ENCODE measurements at places on chromosomes 7 and 10.

DNA sequence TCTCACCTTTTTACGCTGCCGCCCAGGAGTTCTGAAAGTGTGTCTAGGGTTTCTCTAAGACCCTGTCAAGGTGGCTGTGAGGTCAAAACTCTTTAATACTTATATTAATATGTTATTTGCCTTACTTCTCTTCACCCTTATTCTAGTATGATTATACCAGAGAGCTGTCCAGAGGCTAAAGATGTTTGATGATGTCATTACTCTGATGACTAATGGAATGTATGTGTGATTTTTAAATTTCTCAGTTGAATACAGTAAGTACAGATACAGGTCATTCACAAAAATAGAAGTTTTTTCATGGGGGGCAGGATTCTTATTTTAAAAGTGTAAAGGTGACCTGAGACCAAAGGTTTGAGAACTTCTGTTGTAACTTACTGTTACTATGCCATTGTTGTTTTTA, 150.6 kb upstream of the FOXP2 start:
- DNase-seq, result no peak

- no peak for DNase-seq
Observed at GRCh38 chr7:108322925-108323832, 133.1 kb downstream of the NRCAM start.

DNA sequence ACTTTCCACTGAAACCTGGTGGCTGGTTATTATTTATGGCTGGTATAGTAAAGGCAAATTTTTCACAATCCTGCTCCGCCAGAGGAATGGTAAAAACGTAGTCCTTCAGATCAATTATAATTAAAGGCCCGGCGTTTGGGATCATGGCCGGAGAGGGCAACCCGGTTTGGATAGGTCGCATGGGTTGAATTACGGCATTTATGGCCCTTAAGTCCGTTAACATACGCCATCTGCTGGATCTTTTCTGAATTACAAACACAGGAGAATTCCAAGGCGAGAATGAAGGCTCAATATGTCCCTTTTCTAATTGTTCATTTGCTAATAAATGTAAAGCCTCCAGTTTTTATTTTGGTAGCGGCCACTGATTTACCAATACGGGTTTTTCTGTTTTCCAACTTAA, 11.3 kb upstream of the TAS2R3 start:
- DNase-seq, result no peak

GRCh38 chr7:68476966-68477365, 1121.3 kb upstream of the AUTS2 start:
- no peak for DNase-seq

DNA sequence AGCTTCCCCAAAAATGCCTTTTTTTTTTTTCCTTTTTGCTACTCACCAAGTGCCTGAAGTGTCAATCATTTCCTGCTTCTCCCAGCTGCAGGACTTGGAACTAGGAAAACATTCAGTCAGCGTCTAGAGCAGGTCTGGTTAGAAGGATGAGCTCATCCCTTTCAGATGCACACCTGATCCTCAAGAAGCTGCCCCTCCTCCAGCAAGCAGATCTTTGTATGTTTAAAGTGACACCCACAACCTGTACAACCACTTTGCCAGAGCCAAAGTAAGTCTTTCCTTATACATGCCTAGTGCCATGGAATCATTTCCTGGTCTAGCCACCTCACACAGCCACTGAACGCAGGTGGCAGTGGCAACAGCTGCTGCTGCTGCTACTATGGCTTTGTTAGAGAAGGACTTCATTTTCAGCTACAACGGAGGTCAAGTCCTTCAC, 10.4 kb upstream of the USP54 start:
- no peak for DNase-seq

GRCh38 chr7:46218461-46219200, 297.6 kb upstream of the IGFBP3 start:
- DNase-seq, result no peak

DNA sequence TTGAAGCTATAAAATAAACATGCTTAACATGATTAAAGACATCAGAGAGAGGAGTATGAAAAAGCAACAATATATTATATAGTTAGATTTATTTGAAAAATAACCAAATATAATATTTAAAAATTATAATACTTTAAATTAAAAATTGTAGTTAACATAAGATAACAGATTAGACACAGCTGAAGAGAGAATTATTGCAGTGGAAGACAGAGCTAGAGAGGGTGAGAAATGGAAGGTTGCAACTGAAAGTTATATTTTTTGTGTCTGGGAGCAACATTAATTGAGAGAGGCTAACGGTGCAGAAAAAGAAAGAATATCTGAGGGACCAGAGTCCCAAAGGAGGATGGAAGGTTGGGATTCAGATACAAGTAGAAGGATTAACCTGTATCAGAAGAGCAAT, 548.9 kb upstream of the FZD8 start:
- DNase-seq, result no peak

DNA sequence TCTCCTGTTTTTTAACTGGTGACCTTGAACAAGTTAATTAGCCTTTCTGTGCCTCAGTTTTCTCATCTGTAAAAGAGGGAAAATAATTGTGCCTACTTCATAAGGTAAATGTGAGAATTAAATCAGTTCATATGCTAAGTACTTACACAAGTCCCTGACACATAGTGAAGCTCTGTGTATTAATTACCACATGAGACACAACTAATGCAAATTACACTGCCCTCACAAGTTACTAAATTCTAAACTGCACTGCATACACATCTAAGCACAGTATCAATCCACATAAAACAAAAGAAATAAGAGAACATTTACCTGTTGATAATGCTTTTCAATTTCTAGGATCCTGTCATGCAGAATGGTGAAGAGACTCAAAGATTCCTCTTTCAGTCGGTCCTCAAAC, 22.5 kb downstream of the C10orf67 start:
- no peak for DNase-seq

GRCh38 chr7:88866265-88866863, 70.8 kb upstream of the TEX47 start:
- no peak for DNase-seq
